ENCODE measurements at places on chromosomes 6 and 20.

DNA sequence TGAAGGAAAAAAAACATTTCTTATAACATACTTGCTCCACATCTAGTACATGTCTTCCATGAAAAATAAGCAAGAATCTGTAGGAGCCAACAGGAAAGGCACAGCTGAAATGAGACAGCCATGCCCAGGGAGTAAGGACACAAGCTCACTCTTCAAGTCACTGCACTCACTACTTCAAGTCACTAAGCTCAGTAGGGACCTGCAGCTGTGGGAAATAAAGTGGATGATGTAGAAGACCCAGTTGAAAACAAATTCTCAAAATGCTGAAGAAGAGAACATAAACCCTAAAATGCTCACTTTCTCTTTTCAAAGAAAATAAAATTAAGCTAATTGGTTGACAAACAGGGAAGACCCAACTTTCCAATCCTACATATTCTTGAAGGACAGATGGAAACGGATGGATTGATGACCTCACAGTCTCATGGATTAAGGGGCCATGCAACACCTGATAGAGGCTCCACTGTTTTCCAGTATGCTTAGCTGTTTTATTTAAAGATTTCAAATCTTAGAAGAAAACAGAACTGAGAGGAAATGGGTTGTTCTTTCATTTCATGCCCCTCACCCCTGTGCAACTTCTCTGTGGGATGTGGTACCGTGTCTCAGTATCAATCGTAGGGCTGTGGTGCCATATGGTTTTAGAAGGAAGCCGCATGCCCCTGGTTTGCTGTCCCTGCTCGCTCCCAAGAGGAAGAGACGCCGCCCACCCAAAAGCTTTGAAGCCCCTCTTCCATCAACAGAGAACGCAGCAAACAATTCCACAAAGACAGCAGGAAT, 133.3 kb downstream of the WDR27 start:
- no peak for DNase-seq

DNA sequence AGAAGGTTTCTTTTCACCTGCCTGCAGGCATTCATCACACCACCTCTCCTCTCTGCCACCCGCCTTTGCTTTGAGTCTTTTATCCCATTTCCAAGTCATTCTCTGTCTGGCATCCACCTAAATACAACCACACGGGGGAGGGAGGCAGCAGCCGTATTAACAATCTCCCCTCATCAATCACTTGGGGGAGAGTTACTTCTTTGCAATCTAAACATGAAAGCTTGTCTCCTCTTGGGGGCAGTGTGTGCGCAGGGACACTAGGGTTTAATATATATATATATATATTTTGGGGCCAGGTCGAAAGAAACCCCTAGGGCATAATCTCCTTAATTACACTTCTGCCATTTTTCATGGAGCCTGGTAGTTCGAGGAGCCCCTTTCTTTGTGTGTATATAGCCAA, 214.5 kb downstream of the TSHZ2 start:
- no peak for DNase-seq

DNA sequence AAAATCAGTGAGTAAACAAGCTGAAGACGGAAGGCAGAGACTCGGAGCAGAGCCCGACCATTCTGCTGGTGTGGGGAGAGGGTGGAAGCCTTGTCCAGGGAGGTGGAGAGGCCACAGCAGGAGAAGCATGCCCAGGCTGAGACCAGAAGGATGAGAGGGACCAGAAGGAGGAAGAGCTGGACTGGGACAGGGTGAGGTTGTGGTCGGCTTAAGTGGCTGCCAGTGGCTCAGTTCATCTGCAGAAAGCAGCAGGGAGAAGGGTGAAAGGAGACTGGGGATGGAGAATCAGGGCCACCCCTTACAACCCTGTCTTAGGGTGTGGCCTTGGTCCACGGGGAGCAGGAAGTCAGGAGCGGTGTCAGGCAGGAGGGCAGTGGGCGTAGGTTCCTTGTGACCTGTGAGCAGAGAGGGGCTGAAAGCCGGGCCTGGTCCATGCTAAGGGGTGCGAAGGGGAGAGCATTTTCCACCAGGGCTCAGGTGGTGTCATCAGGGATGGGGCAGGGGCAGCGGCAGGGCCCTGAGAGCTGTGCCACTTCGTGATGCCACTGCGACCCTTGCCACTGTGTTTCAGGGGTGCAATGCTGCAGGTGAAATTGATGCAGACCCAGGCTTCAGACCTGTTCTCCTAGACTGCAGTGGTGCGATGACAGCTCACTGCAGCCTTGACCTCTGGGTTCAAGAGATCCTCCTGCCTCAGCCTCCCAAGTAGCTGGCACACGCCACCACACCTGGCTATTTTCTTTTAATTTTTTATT, 81.1 kb downstream of the TTLL2 start:
- no peak for DNase-seq

- no peak for DNase-seq
Measured at GRCh38 chr6:2556761-2557160, 194.0 kb downstream of the MYLK4 start.

- no peak for DNase-seq
Measured at GRCh38 chr6:126907312-126907711, 211.2 kb upstream of the RSPO3 start.

- no peak for DNase-seq
Measured at GRCh38 chr20:35281506-35282101, 3.0 kb downstream of the EIF6 start.

DNA sequence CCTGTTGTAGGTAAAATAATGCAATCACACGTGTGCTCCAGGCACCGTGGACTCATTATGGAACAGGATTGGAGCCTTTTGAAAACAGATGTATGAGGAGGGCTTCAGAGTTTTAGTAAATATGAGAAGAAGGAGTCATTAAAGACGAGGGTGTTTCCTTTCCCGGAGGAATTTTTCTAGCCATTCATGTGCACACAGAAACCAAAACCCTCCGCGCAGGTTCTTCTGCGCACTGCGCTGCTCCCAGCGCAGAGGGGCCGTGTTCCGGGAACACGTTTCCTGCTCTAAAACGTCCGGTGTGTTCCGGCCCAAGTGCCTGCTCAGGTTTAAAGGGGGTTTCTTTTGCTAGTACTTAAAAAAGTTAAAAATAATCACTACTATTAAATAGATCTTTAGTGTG, 11.6 kb downstream of the GPR31 start:
- no peak for DNase-seq
